ENCODE measurements at places on chromosomes 5 and 9. TPM values are rescaled to one million over a fixed set of nuclear protein-coding genes. Genes with fewer than 3 reads are reported as not detected.

EGFL7 gene
- 57.3 TPM for polyA plus RNA-seq

DNA sequence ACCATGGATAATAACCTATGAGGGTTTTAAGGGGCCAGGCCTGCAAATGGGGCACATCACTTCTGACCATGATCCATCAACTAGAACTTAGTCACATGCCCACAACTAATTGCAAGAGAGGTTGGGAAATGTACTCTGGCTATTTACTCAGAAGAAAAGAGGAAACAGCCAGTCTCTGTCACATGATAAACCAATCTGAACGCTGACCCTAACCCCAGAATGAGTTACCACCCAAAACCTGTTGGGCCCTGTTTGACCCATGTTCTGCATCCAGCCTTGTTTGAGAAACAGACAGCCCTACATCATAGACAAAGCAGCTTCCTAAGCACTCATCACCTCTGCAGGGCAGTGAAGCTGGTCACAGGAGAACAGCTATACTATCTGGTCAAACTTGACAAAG is 5.8 kb downstream of the MACROH2A1 start:
- no peak for DNase-seq

DNA sequence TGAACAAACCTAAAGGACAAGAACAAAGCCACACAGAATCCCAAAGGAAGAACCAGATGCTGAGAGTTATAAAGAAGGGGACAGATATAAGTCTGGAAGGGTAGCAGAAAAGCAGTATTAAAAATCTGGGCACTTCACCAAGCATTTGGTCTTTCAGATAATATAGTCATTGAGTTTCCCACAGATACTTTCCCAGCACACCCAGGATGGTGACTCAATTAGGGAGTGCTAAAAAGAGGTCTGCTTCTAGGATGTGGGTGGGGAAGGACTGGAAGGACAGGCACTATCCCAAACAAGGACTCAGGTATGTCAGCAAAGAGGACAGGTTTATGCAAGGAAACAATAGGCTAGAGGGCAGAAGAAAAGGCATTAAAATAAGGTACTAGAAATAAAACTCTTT is 59.3 kb downstream of the DIAPH1 start:
- DNase-seq = no peak

GRCh38 chr5:176606032-176606431 is 3.9 kb downstream of the GPRIN1 start:
- DNase-seq = no peak

GRCh38 chr9:69649566-69650250 is 22.5 kb downstream of the APBA1 start:
- no peak for DNase-seq

DNA sequence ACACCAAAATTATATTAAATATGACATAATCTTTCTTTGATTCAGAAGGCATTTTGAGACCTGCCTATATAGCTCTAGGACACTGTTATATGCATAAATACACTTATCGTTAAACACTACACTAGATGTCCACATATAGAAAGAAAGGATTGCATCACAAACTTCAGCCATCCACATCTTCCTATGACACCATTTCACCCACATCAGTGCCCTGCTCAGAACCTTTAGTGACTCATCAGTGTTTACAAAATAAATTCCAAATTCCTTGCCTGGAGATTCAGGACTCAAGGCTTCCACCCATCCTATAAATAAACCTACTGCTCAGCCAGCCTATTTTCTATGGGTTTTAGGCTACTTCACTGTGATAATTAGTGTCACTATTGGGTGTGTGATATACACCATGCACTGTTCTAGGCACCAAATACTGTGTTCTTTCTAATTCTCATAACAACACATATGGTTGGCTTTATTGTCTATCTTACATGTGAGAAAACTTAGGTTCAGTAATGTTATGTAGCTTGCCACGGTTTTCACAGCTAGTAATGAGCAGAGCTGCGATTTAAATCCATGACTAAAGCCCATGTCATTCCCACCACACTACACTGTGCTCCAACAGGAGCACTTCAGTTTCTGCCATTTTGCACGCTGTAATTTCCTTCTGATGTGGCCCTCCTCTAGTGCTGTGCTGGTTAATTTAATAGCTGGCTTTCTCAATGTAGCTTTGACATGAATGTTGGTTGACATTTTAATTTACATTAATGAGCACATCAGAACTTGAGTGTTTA is 103.3 kb downstream of the SREK1 start:
- DNase-seq = no peak

- no peak for DNase-seq
Measured at GRCh38 chr9:78383130-78383529, 86.2 kb downstream of the PSAT1 start.

GRCh38 chr5:14783691-14784090 is 87.9 kb downstream of the ANKH start:
- DNase-seq = no peak

- peak; percentile 48 for DNase-seq
Measured at GRCh38 chr9:87620731-87621322, 105.1 kb upstream of the CTSL start.

DNA sequence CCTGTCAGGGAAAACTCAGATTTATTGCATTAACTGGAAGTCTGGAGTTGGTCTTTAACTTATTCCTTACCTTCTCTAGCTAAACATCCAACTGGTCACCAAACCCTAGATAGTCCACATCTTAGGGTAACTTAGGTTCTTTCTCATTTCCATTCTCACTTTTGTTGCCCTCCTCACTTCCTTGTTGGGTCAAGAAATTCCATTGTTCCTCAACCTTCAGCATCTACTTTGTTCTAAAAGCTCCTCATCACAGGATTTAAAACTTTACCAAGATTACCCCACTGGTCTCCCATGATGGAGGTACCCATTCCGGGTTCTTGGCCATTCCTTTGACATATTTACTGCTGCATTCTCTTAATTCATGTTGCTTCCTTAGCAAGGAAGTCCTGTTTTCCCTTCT is 32.1 kb downstream of the PTTG1 start:
- DNase-seq = no peak

DNA sequence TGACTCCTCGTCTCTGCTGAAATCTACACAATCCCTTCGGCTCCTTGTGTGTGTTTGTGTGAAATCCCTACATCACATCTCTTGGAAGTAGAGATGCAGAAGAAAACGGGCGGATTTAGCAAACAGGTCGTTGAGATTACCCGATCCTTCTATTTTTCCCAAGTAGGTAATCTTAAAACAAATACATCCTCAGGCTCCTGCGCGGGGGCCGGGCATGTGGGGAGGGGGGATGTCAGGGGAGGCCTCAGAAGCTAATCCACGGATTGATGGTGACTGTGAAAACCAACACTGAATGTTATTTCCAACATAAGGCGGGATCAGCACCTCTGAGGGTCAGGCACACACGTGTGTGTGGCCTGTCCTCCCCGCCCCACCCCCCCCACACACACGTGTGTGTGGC is 137.8 kb downstream of the ROR2 start:
- no peak for DNase-seq

- DNase-seq = no peak
Measured at GRCh38 chr5:1318659-1319251, 23.9 kb upstream of the TERT start.

DNA sequence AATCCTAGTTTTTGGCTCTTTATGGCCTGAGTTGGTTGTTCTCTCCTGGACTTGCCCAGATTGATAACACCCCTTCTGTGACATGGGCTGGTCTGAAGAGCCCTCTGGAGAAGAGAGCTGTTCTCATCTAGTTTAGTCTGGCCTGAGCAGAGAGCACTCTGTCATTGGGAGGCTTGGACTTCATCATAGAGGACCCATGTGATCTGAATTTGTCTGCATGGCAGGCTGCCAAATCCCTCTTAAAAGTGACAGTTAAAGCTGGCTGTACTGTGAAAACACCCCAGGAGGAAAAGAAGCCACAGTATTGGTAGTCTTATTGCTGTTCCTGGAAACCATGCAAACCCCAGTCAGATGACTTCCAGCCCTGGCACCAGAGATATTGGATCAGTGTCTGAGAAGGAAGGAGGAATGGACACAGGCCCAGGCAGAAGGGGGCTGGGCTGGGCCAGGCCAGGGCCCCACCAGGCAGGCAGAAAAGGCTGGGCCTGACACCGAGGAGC is 3.7 kb upstream of the WDR31 start:
- peak; percentile 89 for DNase-seq

- DNase-seq = no peak
Measured at GRCh38 chr5:1521671-1522600, 1.8 kb downstream of the LPCAT1 start.

SLC6A3 gene
- 0.95 TPM for polyA plus RNA-seq

- no peak for DNase-seq
Measured at GRCh38 chr5:113749334-113749733, 235.8 kb downstream of the YTHDC2 start.

DNA sequence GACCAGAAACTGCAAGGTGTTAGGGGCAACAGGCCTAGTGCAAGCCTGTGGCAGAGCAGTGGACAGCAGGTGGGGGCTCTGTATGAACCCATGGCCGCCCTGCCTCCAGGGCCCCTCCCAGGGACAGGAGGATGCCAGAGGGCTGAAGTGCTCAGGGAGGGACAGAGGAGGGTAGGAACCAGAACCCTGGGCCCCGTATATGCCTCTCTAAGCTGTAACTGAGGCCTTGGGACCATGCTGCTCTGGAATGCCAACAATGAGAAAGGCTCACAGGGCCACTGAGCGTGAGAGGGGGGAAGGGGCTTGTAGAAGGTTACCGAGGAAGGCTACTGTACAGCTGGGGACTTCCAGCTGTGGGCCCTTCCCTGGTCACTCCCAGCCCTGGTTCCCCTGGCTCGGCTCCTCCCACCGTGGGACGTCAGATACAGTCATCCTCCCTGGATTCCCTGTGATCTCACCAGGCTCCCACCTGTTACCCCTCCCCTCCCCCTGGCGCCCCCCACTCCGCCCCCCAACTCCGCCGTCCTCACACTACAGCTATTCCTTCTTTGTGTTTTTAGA is 21.1 kb downstream of the AQP7 start:
- DNase-seq = no peak

DNA sequence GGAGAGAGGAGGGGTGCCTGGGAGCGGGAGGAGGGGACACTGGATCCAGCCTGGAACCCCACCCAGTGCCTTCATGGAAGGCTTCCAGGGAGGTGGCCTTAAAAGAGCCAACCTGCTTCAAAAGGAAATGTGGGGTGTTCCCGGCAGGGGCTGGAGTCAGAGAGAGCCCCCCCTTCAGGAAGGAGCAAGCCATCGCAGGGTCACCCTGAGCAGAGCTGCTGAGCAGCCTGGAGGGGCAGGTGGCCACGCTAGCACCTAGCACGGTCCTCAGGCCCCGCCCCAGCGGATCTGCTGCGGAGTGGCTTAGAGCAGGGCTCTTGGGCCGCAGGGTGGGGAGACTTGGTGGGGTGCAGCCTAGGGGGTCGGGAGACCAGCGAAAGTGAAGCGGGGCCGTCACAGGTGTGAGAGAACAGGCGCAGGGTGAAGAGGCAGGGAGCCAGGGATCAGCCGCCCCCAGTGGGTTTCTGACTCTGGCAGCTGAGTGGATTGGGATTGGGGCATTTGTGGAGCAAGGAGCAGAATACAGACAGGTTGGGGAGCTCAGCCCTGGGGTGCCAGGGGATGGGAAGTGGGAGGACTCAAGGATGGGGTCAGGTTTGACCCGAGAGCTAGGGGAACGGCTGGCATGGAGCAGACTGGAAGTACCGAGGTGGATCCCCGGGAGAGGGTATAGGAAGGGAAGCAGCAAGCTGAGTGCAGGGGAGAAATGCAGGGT is 1.5 kb downstream of the LCN2 start:
- no peak for DNase-seq

DNA sequence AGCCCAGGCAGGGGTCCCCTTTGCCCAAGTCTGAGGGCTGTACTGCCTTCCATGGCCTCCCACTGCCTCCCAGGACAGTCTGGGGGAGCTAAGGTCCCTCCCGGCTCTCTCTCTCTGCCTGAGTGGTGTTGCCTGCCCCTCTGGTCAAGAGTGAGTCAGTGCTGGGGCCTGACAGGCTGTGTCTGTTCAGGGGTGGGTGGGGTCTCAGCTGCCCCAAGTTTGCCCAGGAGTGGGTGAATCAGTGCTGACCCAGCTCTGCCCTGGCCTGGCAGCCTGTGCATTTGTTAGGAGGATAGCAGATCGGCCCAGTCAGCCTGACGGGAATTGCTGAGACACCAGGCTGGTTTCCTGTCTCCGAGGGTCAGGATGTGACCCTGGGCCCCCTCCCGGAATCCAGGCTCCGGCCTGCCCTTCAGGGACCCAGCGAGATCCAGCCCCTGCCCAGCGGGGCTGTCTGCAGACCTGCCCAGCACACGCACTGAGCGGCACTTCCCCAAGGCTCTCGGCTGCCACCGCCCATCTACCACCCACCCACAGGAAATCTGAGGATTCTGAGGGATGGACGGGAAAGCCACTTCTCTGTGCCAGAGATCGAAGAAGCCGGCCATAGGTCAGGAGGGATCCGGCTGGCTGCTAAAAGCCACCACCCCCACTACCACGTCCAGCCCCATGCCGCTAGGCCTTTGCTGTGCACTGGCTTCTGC is 15.9 kb downstream of the ENG start:
- no peak for DNase-seq

DNA sequence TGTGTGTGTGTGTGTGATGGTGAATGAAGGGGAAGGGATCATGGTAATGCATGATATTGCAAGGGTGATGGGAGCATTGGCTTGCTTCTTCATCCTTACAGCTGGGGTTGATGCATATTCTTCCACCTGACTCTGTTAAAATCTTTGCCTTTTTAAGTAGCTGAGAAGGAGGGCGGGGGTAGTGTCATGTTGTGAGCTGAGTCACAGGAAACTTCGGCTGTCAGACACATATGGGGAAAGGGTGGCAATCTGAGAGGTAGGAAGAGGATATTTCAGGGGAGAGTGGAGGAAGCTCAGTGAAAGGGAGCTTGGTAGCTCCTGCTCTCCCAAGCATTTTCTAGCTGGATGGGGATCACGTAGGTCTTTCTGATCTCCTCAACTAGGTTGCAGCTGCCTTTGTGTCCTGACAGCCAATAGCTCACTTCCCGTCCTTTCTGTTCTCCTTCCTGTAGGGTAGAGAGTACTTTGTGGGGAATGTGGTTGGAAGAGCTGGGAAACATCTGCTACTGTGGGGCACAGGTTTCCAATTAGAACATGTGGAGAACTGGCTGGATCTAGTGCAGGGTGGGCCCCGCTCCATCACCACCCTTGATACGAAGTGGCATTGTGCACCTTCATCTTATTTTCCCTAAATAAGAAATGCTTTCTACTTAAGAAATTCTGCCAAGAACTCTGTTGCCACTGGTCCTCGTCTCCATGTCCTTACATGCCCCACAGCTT is 18.1 kb upstream of the CLK4 start:
- DNase-seq = no peak

NMUR2 gene
- 1.3 TPM for polyA plus RNA-seq

TMEM215 gene
- 1.3 TPM for polyA plus RNA-seq

Measured in spinal cord (tissue), 10 donors.